Cardiac septum (tissue), 1 donor: ENCODE measurements at places on chromosomes 3 and 15.

DNA sequence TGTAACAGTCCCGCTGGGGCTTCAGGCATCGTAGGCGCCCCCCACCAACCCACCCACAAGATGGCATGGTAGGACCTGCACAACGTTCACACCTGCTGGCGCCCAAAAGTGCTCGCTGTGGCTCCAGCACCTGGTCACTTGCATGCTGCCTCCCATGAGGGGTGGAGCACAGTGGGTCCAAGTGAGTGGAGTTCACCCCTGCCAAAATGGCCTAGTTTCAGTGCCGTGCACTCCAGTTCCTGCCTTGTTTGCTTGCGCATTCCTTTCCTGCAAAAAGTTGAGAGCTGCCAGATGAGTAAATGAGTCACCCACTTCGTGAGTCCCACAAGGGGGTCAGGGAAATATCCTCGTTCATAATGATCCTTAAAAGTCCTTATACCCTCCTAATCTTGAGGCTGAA lies 788.7 kb upstream of the DPPA4 start:
- no peak for DNase-seq

DNA sequence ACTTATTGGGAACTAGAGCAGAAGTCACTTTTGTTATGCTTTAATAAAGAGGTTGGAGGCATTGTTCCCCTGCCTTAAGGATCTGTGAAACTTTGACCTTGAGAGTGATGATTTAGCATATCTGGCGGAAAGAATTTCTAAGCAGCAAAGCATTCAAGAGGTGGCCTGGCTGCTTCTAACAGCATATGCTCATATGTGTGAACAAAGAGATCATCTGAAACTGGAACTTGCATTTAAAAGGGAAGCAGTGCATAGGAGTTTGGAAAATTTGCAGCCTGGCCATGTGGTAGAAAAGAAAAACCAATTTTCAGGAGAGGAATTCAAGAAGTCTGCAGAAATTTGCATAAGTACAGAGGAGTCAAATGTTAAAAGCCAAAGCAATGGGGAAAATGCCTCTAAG lies 56.4 kb upstream of the GOLIM4 start:
- DNase-seq: no peak

- DNase-seq: no peak
Observed at GRCh38 chr15:77622934-77623754, 9.6 kb downstream of the LINGO1 start.

DNA sequence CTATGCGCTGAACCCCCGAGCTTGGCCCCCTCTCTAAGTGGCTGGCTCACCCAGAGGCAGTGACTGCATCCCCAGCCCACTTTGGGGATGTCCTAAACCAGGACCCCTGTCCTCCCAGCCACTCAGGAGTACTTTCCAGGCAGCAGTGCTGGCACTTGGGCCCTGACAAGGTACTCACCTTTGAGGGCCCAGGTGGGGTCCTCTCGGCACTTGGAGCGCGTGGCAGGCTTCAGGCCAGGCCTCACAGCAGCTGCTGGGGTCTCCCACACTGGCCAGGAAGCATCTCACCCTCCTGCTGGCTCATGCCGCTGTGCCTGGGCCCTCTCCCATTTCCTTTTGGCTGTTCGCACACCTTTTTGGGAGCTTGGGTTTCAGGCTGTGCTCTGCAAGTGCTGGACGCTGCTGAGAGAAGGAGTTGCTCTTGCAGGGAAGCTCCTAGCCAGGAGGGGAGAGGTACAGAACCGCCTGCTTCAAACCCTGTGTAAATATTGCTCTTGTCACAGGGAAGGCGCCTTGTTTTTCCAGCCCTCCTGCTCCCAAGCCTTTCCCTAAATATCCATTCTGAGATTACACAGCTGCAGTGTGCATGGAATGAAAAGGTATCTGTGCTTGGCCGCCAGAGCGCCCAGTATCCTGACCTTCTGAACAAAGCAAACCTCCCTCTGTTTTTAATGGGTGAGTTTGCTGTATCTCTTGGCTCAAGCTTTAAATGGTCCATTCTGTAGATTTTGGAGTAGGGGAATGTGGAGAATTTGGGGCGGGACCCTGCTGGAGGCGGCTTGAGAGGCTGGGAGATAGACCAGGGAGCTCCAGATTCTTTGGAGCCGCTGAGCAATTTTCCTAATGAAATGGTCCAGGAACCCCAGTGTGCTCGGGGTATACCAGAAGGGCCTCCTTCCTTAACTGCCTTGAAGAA lies 45.6 kb downstream of the DNASE1L3 start:
- no peak for DNase-seq

- no peak for DNase-seq
Observed at GRCh38 chr3:169998668-169999131, 32.1 kb downstream of the SEC62 start.
